ENCODE measurements at places on chromosomes 4 and X. TPM values are rescaled to one million over a fixed set of nuclear protein-coding genes. Genes with fewer than 3 reads are reported as not detected.

USP17L5 gene
- polyA plus RNA-seq: not detected

NEXMIF gene
- not detected for polyA plus RNA-seq

FGF2 gene
- polyA plus RNA-seq: 38.4 TPM

SMIM14 gene
- 157 TPM for polyA plus RNA-seq

XIAP gene
- 15.3 TPM for polyA plus RNA-seq

GATA1 gene
- polyA plus RNA-seq: not detected

SHROOM2 gene
- polyA plus RNA-seq: 0.63 TPM

ADRA2C gene
- polyA plus RNA-seq: 0.09 TPM

FRG2 gene
- not detected for polyA plus RNA-seq

SPANXN3 gene
- not detected for polyA plus RNA-seq

ADAM29 gene
- not detected for polyA plus RNA-seq

TCEAL6 gene
- not detected for polyA plus RNA-seq

TCEAL5 gene
- not detected for polyA plus RNA-seq

PWWP3B gene
- not detected for polyA plus RNA-seq

TGIF2LX gene
- not detected for polyA plus RNA-seq

VEGFD gene
- not detected for polyA plus RNA-seq

STIM2 gene
- polyA plus RNA-seq: 10.7 TPM

TLR6 gene
- 0.37 TPM for polyA plus RNA-seq

DDX53 gene
- not detected for polyA plus RNA-seq

MAGEA10 gene
- not detected for polyA plus RNA-seq

GAGE12J gene
- polyA plus RNA-seq: not detected

ARR3 gene
- not detected for polyA plus RNA-seq

IL2RG gene
- polyA plus RNA-seq: 0.53 TPM

CC2D2A gene
- polyA plus RNA-seq: 12.2 TPM

Data from GM23248 (cell line).